HT-29 (cell line): ENCODE measurements at places on chromosomes 7 and 10.

GRCh38 chr10:128922172-128922571 lies 544.9 kb upstream of the MGMT start:
- no peak for DNase-seq

DNA sequence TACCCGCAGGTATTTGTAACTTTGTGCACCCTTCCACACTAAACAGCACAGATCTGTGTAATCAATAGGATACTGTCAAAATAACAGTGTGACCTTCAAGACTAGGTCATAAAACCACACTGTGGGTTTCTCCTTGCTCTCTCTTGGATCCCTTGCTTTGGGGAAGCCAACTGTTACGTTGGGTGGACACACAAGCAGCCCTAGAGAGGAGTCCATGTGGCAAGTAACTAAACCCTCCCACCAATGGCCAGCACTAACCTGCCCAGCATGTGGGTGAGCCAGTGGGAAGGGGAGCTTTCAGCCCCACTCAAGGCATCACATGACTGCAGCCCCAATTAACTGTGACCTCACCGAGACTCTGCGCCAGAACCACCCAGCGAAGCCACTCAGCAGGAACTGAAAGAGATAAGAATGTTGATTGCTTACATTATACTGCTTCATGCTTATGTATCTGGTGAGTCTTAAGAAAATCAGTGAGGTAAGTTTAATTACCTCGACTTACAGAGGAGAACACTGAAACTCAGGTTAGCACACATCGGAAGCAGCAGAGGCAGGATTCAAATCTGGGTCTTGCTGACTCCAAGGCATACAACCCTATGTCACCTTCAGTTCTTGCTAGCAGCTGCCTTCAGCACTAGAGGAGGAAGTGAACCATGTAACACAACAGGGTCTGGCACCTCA lies 9.4 kb upstream of the ZC3HAV1 start:
- DNase-seq: no peak

GRCh38 chr10:80465839-80466590 lies 11.9 kb downstream of the TSPAN14 start:
- no peak for DNase-seq

GRCh38 chr7:24894429-24895221 lies 85.4 kb downstream of the OSBPL3 start:
- DNase-seq: peak; percentile 37

DNA sequence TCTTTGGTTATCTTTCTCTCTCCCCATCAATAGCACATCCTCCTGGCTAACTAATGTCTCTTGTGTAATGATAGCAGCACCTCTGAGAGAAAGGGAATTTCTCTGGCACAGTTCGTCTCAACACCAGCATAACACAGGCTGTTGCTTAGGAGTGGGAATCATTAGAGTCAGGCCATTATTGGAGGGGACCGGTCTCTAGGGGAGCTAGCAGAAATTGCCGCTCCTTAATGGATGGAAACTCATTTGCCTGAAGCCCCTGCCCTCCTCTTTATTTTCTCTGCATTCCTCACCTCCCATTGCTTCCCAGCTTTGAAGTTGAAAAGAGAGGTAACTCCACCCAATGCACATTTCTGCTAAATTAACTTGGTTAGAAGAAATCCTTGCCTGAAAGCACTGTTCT lies 11.9 kb downstream of the LRRC4 start:
- no peak for DNase-seq

DNA sequence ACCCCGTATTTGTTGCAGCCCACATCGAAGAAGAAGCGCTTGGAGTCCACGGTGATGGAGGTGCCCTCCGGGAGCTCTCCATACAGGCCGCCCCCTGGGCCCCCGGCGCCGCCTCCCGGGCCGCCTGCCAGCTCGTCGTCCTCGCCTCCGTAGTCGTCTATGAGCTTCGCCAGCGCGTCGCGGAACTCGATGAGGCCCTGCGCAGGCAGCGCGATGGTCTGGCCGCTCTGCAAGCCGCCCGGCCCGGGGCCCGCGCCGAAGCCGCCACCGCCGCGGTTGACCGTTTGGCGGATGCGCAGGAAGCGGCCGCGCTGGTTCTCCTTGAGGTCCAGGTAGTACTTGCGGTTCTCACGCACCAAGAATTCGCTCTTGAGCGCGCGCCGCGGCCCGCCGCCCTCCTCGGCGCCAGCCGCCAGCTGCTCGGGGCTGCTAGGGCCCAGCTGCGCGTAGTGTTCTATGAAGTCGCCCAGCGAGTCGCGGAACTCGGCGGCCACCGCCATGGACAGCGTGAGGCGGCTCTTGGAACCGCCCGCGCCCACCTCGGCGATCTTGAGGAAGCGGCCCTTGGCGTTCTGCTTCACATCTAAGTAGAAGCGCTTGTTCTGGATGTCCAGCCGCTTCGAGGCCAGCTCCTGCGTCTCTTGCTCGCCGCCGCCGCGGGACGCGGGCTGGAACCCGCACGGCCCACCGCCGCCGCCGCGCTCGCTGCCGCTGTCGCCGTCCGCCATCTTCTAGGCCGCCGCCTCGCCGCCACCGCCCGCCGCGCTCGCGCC lies 523 bp downstream of the PURB start:
- peak; percentile 51 for DNase-seq

DNA sequence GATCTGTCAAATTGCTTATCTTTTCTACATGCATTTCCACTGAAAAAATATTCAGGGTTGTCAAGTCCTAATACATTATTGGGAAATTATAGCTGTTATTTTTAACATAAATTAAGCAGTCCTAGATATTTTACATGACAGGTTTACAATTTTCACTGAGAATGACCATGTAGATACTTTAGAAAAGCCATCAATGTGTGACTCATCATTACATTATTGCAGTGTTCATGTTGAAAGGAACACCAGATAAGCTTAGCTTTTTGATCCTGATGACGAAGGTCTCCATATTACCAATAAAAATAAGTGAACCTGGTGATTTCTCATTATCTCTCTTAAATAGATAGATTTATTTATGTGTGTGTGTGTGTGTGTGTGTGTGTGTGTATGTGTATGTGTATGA lies 529.5 kb upstream of the PCDH15 start:
- DNase-seq: no peak
